ENCODE measurements at places on chromosomes 13 and 19. TPM values are rescaled to one million over a fixed set of nuclear protein-coding genes. Genes with fewer than 3 reads are reported as not detected.

Gene TEX101
- not detected for polyA plus RNA-seq

Gene CLC
- polyA plus RNA-seq, result not detected

Gene NAPSA
- 268 TPM for polyA plus RNA-seq

GRCh38 chr19:13262450-13262849 is 112.2 kb downstream of the IER2 start:
- peak; percentile 80 for DNase-seq

- DNase-seq, result no peak
These were observed 49.8 kb downstream of the ELF1 start for GRCh38 chr13:40969169-40969901.

- no peak for DNase-seq
These were observed 304.5 kb downstream of the KCNRG start for GRCh38 chr13:50319635-50320255.

DNA sequence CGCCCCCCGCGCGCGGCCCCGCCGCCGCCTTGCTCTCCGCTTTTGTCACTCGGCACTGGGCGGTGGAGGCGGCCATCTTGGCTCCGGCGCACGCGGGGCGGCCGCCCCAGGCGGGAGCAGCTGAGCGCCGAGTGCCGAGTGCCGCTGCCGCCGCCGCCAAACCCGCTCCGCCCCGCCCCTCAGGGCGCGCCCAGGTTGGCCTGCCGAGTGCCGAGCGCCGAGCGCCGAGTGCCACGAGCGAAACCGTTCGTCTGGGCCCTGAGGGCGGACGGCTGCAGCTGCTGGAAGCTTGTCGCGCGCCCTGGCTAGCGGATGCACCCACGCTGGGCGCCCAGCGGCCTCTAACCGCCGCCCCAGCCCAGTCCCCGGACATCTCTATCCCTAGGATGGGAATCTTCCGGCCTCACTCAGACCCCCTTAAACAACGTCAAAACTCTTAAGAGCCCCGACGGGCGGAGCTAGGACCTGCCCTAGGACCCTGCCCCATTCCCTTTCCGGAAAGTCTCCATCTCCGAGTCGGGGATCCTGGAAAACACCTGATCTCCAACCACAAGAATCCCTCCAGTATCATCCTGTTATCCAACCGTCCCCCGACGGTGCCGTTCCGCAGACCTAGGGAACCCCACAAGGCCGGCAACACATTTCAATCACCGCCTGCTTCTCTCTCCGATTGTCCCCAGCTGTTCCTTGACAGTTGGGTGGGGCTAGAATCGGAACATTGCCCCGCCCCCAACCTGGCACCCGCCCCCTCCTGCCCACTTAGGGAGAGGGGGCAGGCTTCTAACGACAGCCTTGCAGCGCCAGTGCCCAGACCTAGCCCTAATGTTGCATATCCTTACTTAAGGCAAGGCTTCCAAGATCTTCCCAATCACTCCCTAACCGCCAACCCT is 14.1 kb upstream of the AKAP8L start:
- peak; percentile 97 for DNase-seq

DNA sequence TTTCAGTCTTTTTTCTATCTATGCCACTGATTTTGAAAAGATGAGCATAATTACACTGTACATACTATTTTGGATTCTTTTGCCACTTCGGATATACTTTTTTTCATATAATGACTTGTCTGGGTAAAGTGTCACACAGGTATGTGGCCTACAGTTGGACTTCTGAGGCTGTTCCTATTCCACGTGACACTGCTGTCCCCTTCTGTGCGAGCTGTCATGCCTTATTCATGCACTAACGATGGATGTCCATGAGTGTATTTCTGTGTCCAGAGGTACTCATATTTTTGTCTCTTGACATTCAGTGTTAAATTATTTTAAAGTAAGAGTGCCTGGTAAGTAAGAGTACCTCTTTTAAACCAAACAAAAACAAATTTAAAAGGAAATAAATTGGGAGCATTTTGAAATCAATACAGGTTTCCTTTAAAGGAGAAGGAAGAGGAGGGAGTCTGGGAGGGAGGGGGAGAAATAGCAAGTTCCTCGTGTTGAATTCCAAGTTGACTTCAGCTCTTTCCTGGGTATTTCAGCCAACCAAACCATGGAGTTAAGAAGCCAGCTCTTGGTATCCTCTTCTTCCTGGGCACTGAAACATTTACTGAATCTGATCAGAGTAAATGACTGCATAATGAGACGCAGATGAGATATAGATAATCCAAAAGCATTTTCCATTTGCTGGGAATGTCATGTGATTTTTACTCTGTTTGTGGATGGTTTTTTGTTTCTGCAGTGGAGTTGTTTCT is 61.3 kb downstream of the TNFRSF19 start:
- no peak for DNase-seq

DNA sequence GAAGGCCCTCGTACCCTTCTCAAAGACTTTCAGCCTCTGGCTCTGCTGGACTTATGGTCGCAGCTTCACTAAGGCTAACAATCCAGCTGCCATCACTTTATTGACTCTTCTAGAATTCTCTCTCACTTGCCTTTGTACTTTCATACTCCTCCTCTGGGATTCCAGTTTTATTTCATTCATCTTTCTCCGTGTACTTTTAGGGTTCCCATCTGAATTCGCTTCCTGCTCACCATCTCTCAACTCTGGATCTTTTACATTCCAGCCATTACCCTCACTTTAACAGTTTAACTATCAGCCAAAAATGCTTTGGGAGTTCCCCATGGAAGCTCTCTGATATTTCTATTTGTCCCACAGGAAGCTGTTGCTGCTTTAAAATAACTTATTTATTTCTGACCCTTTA is 149.3 kb upstream of the KL start:
- DNase-seq, result no peak

- DNase-seq, result no peak
These were observed 12.2 kb downstream of the MED26 start for GRCh38 chr19:16615808-16616207.

DNA sequence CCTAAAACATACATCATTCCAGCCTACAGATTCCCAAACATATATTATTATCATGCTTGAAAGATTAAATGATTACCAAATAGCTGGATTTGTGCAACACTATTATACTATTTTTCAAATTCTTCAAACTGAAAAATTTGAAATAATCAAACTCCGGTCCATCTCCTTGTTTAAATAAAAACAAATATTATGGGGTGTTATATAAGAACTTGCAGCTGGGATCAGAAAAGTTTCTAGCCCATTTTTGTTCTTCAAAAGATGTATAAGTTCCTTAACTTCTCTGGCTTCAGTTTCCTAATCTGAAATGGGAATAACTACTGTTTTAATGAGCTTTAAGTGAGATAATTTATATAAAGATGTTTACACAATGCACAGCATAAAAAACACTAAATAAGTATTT is 422.9 kb downstream of the PCDH9 start:
- no peak for DNase-seq

GRCh38 chr13:94382517-94382916 is 97.0 kb downstream of the DCT start:
- no peak for DNase-seq

DNA sequence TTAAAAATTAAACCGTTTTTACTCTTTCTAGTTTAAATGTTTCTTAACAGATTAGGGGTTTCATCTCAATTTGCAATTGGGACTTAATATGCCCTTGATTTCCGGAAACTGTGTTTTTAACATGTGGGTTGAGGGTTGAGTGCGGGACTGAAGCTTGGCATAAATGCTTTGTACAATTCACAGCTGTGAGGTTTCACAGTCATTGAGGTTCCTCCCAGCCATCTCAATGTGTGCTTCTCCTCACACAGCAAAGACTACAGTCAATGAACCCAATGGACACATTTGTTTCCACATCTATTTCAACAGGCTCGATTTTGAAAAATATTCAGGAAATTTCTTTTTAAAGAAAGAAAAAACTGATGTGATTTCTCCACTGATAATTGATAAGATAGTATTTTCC is 328.6 kb downstream of the TBC1D4 start:
- DNase-seq, result no peak

- no peak for DNase-seq
These were observed 159.9 kb downstream of the USP12 start for GRCh38 chr13:27011661-27012060.

- DNase-seq, result no peak
These were observed 446.1 kb downstream of the FGF14 start for GRCh38 chr13:101955764-101956163.

DNA sequence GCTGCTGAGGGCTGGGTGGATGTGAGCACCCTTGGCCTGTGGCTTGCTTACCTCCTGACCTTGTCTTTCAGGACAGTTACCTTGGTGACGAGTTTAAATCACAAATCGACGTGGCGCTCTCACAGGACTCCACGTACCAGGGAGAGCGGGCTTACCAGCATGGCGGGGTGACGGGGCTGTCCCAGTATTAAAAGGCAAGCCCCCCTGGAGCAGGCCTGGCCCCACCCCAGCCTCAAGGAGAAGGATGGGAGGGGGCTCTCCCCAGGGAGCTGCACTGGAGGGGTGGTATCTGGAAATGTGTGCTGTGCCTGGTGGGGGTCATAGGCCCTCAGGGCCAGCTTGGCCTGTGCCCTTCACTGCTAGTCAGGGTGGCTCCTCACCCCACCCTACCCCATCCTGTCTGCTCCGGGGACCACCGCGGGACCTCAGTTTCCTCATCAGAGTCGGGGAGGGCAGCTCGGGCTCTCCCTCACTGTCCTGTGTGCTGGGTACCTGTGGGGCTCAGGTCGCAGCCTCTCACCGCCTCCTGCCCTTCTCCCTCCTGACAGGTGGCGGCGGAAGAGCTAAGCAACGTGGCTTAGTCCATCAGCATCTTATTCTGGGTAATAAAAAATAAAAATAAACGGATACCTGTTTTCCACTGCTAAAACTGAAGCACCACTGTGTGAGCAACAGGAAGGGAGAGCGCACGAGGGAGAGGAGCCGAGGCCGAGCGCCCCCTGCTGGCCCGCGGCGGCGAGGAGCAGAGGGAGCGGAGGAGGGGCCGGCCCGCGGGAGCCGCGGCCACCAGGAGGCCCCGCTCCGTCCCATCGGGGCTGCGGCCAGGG is 29.8 kb downstream of the CERS1 start:
- DNase-seq, result peak; percentile 76

DNA sequence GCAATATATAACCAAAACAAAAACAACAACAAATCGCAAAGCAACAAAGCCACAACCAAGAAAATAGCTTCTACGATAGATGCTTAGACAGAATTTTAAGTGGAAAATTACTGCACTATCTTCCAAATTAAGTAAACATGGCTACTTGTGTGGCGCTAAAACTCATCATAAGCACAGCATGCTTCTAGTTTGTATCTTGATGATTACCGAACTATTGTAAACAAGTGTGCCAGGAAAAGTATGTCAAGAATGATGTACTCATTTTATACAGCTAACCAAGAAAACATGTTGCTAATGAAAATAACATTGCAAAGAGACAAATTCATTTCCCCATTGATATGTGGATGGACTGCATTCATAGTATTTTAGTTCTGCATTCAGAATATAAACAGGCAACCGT is 271.9 kb upstream of the GPC6 start:
- DNase-seq, result no peak

DNA sequence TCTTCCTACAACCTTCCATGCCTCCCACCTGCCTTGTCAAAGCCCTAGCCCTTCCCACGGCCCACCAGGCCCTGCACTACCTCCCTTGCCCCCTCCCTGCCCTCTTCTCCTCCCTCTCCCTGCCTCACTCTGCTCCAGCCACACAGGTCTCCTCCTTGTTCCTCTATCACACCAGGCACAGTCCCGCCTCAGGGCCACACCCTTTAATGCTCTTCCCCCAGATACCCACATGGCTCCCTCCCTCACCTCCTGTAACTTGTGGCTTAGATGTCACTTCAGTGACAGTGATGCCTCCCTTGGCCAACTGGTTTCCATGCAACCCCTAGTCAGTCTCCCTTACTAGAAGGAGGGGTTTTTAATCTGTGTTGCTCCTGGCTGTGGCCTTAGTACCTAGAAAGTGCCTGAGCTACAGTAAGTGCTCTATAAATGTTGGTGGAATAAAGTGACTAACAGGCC is 1.3 kb downstream of the SIRT6 start:
- DNase-seq, result no peak

- no peak for DNase-seq
These were observed 141.3 kb upstream of the FBXL3 start for GRCh38 chr13:77168237-77168636.

Data from kidney (tissue), 22 donors.